ENCODE measurements at places on chromosomes 3 and 15.
A peak's percentile ranks its signal among the peaks of the same experiment; 100 is the strongest.

DNA sequence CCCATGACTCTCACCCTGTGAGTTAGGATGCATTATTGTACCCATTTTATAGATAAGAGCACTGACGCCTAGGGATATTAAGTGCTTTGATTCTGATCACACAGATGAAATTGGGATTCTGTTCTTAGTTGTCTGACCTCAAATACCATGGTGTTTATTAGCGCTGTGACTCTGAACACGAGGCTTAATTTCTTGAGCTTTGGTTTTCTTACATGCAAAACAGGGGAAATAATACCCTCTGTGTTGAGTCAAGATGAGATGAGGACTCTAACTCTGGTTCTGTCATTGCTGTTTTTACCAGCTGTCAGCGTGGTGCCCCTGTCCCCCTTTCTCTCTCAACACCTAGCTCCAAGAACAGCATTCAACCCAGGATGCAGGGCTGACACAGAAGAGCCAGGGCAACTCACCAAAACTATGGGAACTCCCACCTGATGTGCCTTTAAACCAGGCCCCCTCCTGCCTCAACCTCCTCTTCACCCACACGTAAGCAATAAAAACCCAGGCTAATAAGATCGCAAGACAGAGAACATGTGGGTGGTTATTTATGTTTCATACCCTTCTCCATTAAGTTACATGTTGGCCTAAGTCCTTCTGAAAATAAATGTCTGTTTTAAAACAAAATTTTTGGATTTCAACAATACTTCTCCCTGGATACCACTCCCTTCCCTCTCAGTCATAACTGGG lies 100.1 kb upstream of the SPATA12 start:
- no peak for DNase-seq

- DNase-seq: no peak
Observed at GRCh38 chr3:171815973-171816595, 5.8 kb upstream of the PLD1 start.

DNA sequence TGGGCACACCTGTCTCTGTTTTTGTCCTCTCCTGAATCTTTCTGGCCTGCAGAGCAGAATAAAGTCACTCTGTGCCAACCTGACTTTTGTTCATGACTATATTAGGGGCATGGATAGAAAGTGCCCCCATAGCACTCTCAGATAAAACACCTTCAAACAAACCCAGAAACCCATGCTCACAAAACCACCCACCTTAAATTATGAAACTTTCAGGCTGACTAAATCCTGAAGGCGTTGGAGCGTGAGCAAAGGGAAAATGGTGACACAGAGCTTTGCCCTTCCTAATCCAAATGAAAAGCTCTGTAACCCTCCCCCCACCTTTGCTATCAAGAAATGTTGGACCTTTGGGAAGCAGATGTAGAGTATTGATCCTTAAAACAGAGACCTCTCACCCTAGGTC lies 138.9 kb downstream of the IGF1R start:
- no peak for DNase-seq

- no peak for DNase-seq
Observed at GRCh38 chr3:111764645-111765091, 94.4 kb upstream of the PHLDB2 start.

DNA sequence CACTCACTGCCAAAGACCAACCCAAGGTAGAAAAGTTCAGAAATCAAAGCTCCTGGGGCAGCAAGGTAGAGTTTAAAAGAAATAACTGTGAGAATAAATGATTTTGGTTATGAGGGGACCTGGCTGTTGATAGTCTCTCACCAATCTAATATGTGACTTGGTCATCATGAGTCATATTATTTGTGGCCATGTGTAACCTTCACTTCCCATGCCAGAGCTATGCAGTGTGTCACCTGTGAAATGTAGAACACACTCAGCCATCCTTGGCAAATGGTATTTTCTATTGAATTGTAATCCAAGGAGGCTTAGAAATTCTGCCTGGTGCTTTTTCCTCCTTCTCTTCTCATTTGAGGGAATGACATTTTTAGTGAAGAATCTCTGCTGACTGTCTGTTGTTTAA lies 184.2 kb upstream of the STAC start:
- DNase-seq: no peak

GRCh38 chr15:68589053-68589452 lies 10.3 kb downstream of the CORO2B start:
- no peak for DNase-seq

- DNase-seq: no peak
Observed at GRCh38 chr15:37031198-37031597, 69.2 kb downstream of the MEIS2 start.

- DNase-seq: no peak
Observed at GRCh38 chr15:69398491-69398891, 15.7 kb upstream of the KIF23 start.

GRCh38 chr3:44845528-44846520 lies 15.9 kb upstream of the TMEM42 start:
- DNase-seq: no peak

GRCh38 chr15:93882141-93882540 lies 349.2 kb upstream of the MCTP2 start:
- no peak for DNase-seq

DNA sequence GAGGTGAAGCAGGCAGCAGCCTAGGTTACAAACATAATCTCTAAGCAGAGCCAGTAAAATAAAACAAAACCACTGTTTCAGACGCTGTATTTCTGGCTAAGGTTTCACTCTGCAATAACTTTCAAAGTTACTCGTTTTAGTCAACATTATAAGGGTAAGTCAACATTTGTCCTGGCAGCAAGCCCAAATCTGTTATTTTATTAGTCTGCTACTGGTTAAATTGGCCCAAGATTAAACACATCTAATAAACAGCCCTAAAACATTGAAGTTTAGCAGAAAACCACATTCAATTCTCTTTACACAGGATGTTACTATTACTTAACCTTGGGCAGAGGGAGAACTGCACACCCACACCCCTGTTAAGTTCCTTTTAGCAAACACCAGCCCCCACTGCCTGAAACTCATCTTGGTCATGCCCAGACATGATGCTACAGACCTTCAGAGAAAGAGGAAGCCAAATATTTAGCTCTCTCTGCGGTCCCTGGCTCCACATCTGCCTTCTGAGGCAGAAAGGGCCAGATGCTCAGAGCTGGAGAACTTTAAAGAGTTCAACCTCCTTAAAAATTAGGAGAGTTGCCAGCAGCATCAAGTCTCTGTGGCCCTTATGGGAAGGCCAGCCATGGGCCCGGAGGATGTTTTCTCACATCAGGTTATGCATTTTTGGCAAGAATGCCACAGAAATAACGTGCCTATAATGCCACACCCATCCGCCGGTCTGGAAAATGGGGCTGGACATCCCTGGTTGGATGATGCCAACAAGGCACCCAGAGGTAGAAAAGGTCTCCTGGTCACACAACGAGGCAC lies 17.9 kb downstream of the ARHGEF3 start:
- peak; percentile 45 for DNase-seq

DNA sequence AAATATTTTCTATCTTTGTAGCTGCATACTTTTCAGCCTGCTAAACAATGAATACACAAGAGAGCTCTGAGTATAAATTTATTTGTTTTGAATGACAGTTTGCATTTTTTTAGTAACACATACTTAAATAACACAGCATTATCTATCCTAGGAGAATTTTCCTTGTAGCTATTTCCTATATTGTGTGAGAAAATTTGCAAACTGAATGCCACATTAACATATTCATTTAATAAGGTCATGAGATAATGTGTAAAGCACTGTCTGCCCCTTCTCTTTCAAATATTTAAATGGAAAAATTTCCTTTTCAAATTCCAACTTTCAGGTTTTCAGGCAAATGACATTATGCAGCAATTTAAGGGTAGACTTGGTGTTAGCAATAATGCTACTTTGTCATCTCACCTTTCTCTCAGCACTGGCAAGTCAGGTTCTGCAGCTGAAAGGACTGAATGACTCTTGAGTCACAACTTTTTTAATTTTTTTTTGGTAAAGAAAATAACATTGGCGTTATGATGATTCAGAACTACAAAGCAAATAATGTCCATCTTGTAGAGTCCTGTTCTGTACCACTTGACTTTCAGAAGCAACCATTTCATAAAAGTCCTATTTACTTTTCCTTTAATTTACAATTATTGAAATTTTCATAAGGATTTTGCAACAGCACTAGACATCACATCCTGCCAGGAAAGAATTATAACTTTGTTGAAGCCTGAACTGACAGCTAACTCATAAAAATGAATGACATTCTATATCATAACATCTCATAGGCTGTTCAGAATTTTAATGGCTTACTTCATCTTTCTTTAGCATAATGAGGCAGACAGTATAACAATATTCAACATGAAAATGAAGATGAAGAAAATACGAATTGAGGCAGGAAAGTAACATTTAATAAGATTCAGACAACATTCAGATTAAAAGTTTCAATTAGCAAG lies 681.6 kb upstream of the SEMA6D start:
- DNase-seq: no peak

DNA sequence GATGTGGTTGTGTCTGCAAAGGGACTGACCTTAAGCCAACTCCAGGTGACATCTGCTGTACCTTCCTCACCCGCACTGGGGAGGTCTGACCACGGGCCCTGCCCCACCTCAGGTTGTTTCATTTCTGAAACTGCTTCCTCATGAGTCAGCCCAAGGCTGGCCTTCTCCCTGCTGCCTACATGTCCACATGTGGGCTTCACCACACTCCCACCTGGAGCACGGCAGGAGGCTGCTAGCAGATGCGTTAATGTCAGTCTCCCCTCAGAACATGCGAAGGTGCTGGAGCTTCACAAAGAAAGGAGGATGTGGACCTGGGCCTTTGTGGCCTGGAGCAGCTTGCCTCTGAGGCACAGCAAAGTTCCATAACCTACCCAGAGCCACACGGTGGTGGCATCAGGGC lies 69.4 kb upstream of the PLXNA1 start:
- DNase-seq: no peak

DNA sequence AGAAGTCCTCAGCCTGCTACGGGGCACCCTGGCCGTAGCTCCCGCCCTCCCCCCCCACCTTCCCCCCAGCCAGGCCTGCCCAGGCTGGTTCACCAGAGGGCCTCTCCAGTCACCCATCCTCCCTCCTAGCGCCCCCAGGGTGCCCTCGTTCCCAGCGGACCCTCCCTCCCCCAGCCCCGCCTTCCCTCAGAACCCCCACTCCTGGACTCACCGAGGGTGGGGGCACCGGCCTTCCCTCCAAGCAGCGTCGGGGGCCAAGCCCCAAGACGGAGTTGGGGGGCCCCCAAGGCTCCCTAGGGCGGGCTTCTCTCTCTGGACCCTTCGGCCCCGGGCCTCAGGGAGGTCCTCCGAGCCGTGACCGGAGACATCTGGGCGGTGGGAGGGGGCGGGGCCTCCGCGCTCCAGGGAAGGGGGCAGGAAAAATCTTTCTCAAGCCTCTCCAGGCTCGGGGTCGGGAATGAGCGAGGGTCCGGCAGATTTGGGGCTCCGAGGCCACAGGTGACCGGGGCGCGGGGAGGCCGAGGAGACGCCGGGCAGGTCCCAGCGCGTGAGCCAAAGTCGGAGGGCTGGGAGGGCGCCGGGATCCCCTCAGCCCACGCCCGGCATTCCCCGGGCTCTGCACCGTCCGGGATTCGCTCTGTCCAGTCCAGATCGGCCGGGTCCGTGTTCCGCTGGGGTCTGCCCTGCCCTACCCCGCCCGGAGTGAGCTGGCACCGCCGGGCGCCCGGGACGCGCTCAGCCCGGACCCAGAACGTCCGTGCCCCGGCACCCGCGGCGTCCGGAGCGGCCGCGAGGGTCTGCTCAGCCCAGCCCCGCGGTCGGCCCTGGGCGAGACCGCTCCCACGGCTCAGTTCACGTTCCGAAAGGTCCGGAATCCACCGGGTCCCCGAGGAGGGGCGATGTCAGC lies 999 bp downstream of the INSYN1 start:
- no peak for DNase-seq

DNA sequence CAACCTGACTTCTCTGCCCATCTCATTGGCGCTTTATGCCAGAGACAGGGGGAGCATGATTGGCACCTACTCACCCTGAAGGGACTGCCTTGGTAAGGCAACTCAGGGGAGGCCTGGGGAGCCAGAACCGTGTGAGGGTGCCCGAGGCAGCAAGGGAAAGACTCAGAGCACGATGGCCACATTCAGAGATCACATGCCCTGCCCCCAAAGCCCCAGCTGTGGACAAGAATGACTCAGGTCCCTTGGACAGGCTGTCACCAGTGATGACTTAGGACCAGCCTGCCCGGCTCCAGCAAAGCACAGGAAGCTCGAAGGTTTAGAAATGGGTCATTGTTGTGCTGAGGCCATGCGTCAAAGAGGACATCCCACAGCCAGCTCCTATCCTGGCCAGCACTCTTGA lies 49.1 kb upstream of the LIMD1 start:
- DNase-seq: peak; percentile 82

DNA sequence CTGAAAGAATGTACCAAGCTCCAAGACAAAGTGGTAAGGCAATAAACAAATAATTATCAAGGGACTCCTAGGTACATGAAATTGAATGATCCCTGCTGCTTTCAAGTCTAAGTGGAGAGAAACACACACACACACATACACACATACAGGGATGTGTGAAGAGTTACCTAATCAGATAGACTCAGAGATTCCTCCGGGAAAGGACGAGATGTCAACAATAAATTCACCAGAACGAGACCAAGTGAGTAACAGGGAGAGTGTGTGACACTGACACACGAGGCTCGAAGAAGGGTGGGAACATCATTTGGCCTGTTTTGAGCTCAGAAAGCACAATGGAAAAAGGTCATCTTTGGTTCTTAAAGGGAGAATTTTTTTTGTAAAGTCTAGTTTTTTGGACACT lies 13.4 kb downstream of the LRIG1 start:
- no peak for DNase-seq

GRCh38 chr3:179037351-179037750 lies 34.3 kb downstream of the ZMAT3 start:
- DNase-seq: no peak

- no peak for DNase-seq
Observed at GRCh38 chr3:141336672-141337522, 31.4 kb upstream of the ZBTB38 start.

DNA sequence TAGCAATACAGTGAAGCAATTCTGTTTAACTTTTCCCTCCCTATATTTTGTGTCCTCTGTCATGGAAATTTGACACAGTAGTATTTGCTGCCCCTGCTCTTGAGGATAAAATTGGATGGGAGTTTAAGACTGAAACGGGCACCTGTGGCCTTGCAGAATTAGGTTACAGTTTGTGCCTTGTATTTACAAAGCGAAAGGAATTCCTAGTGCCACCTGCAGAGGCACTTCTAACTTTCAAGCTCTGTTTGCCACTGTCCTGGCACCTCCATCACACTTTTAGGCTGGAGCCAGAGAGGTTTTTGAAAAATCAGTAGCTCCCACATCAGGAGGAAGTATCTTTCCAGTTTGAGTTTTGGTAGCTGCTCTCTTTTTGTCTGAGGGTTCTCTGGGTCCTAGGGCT lies 39.5 kb downstream of the CD86 start:
- DNase-seq: no peak

DNA sequence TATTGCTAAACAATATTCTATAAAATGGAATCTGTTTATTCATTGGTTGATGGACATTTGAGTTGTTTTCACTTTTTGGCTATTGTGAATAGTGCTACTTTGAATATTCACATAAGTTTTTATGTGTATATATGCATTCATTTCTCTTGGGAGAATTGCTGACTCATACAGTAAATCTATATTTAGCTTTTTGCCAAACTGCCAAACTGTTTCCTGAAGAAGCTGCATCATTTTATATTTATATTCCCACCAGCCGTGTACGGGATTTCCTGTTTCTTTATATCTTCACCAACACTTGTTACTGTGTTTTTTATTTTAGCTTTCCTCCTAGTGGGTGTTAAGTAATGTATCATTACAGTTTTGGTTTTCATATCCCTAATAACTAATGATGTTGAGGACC lies 12.5 kb upstream of the TCAIM start:
- no peak for DNase-seq
